ENCODE measurements at places on chromosomes 3 and 15. TPM values are rescaled to one million over a fixed set of nuclear protein-coding genes. Genes with fewer than 3 reads are reported as not detected.

DNA sequence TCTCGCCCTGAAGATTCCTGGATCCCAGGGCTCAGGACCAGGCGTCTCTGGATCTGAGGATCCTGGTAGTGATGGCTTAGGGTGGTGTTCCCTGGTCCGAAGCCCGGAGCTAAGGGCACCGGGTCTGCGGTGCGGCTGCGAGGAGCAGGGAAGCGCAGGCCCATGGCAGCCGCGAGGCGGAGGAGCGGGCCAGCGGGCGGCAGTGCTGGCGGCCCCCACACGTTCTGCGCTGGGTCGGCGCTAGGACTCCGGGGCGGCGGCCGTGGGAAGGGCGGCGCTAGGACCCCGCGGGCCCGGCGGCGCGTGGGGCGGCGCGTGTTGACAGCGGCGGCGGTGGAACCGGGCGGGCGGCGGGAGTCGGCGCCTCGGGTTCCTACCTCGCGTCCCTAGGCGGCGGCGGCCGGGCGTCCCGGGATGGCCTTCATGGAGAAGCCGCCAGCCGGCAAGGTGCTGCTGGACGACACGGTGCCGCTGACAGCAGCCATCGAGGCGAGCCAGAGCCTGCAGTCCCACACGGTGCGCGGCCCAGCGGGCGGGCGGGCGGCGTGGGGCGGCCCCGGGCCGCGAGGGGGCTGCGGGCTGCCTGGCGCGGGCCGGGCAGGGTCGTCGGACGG, at the start of gene PXK:
Gene PXK, plus strand, starts transcription at position 318 of the 614 bp plus-strand sequence. Its CDS starts 97 bp downstream, at position 415.
- no peaks in the 10 kb centered on the region for H3K36me3 ChIP-seq
- peak within 1 kb of the TSS; percentile 76 for H3K4me3 ChIP-seq
- peak within 1 kb of the TSS; percentile 84 for H3K27ac ChIP-seq
- H3K27me3 ChIP-seq: no peaks in the 10 kb centered on the region
- H3K4me1 ChIP-seq: peaks cover 30% of the 10 kb centered on the region

DNA sequence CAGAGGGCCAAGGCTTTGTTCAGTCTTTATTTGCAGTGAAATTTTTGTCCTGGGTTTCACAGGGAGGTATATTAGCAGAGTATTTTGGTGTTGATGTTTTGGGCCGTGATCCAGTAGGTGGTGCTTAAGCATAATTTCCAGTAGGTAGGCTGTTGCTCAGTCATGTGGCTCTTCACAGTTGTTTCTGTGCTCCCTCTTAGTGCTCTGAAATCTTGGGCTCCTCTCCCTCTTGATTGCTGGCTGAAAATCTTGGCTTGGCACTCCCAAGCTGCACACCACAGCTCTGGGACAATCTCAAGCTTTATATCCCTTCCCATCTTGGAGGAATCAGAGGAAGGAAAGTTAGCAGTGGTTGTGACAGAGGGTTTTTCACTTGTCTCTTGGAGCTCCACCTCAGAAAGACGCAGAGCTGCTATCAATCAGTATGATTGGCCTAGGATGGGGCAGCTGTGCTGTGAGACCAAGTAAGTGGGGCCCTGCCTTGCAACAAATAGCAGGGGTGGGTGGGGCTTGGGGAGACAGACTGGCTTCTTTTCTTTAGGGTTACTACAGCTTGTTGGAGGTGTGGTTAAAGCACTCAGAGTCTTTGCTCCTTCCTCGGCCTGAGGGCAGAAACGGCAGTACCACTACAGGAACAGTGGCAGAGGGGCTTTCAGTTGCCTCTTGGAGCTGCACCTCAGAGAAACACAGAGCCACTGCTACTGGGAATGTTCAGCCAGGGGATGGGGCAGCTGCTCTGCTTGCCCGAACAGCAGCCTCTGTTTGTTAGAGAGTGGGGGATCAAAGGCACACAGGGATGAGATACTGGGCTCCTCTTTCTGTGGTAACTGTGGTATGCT, 627.0 kb downstream of the SI start:
- peak overlapping the region; percentile 32 for H3K4me3 ChIP-seq
- DNase-seq: peak; percentile 5
- H3K36me3 ChIP-seq: no peaks in the 10 kb centered on the region
- no peaks in the 10 kb centered on the region for H3K4me1 ChIP-seq

- H3K36me3 ChIP-seq: no peaks in the 10 kb centered on the region
- H3K4me3 ChIP-seq: no peak overlapping the region
- no peak overlapping the region for H3K27ac ChIP-seq
- no peaks in the 10 kb centered on the region for H3K27me3 ChIP-seq
- peaks cover 10% of the 10 kb centered on the region for H3K4me1 ChIP-seq
These were observed 72.7 kb upstream of the LRTM1 start for GRCh38 chr3:55000546-55000945.

- no peaks in the 10 kb centered on the region for H3K27me3 ChIP-seq
- no peak overlapping the region for H3K4me3 ChIP-seq
- no peak for DNase-seq
- H3K27ac ChIP-seq: no peak overlapping the region
- H3K4me1 ChIP-seq: no peaks in the 10 kb centered on the region
These were observed 25.6 kb downstream of the SEC22C start for GRCh38 chr3:42556089-42556632.

DNA sequence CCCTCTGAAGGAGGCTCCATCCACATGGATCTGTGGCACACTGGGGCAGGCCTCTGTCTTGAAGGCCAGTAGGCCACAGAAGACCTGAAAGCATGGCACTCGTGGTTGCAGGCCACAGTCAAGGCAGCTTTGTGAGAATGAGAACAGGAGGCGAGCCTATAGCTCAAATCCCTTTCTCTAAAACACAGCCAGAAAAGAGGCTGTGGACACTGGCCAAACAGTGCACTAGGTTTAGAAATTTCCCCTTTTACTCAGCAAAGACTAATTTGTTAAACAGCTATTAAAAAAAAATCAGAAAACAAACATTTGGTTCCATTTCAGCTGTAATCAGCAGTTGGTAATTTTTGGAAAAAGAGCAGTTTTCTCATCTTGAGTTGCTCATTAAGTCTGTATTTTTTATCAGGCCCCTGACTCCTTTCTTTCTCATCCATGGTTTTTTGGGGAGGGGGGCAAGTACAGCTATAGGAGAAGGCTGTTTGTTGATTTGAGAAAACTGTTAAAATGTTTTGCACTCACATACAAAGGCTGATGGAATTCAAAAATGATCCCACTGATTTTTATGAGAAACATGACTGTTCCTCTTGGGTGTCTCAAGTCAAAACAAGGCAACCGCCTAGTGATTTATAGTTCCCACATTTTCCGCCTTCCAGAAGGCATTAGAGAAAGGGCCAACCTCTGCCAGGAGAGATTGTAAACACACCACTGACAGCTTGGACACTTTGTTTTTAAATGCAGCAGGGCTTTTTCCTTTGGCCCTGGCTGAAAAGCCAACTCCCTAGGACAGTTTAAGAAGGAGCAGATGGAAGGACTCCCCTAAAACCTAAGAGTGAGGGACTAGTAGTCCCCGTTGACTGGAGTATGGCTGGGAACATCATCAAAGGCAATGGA, 28.1 kb downstream of the PARP16 start:
- peaks cover 3% of the 10 kb centered on the region for H3K36me3 ChIP-seq
- H3K4me3 ChIP-seq: no peak overlapping the region
- no peak for DNase-seq

CATSPER2 gene
- polyA plus RNA-seq: 5.9 TPM

- no peaks in the 10 kb centered on the region for H3K27me3 ChIP-seq
- H3K36me3 ChIP-seq: no peaks in the 10 kb centered on the region
- H3K4me3 ChIP-seq: no peak overlapping the region
- H3K4me1 ChIP-seq: peaks cover 16% of the 10 kb centered on the region
- DNase-seq: no peak
These were observed 99.2 kb downstream of the CEMIP start for GRCh38 chr15:80878242-80878866.

- no peaks in the 10 kb centered on the region for H3K4me1 ChIP-seq
- no peak overlapping the region for H3K4me3 ChIP-seq
- H3K27ac ChIP-seq: no peak overlapping the region
- H3K36me3 ChIP-seq: no peaks in the 10 kb centered on the region
- peaks cover under 1% of the 10 kb centered on the region for H3K27me3 ChIP-seq
These were observed 180.5 kb downstream of the TAFA4 start for GRCh38 chr3:68751888-68752287.

TJP1 gene
- 32.8 TPM for polyA plus RNA-seq

- no peaks in the 10 kb centered on the region for H3K4me1 ChIP-seq
- H3K27ac ChIP-seq: no peak overlapping the region
- no peak for DNase-seq
- no peaks in the 10 kb centered on the region for H3K27me3 ChIP-seq
These were observed 95.4 kb downstream of the PLOD2 start for GRCh38 chr3:146065573-146066006.

All from heart right ventricle (tissue), 16 donors.